Activated T-cell treated with anti-CD3 and anti-CD28 coated beads, Interleukin-2, amount 50 U/mL, for 48 hours (primary cell): ENCODE measurements at places on chromosomes 1 and 21.

DNA sequence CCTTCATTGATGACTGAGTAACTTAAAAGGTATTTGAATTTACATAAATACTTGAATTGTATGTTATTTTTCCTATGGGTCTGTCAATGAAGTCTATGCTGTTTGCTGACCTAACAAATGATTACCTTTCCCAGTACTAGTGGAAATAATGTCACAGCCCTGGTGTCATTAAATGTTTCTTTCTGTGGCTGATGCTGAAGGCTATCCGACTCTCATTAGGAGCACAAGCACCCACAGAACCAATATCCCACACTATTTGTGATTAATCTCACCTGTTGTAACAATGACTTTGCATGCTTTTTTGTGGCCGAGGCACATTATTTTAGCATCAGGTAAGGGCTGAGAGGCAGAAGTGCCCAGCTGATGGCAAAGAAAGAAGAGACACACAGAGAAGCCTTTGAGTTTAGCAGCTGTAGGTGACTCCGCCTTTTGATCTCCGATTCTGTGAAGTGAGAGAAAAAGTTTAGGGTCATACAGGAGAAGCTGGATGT lies 25.8 kb upstream of the TRIM45 start:
- no peak for DNase-seq

GRCh38 chr1:115529216-115529897 lies 112.4 kb upstream of the VANGL1 start:
- no peak for DNase-seq

DNA sequence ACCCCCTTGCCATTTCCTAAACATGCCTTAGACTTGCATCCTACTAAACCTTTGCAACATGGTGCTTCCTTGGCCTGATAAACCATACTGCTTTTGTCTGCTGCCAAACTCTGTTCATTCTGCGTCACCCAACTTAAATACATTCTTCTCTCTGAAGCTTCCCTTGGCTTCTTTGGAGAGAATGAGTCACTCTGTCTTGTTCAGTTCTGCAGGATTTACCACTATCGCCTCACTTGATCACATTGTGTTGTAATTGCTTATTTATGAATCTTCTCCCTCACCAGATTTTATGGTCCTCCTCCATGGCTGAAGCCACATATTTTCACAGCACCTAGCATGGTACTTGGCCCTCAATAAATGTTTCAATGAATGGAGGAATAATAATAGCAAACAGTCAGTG lies 21.7 kb upstream of the TUT4 start:
- DNase-seq: no peak

- DNase-seq: no peak
Observed at GRCh38 chr1:63024132-63024531, 240.2 kb downstream of the ATG4C start.

DNA sequence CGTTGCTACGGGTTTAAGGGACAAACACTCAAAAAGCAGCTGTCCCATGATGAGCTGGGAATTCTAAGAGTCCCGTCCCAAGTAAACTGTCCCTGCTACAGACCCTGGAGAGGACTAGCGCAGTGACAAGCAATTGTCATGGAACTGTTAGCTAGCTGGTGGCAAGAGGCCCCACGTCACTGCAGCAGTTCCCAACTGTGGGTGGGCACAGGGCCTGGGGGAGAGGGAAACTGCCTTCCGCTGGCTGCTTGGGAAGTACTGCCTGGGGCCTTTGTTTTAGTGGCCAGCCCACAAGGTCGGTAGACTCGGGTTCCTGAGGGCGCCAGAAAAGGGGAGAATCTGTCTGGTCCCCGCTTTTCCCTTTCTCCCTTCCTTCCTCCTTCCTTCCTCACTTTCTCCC lies 97.4 kb downstream of the LACTBL1 start:
- no peak for DNase-seq
